ENCODE measurements at places on chromosomes 4 and X.

DNA sequence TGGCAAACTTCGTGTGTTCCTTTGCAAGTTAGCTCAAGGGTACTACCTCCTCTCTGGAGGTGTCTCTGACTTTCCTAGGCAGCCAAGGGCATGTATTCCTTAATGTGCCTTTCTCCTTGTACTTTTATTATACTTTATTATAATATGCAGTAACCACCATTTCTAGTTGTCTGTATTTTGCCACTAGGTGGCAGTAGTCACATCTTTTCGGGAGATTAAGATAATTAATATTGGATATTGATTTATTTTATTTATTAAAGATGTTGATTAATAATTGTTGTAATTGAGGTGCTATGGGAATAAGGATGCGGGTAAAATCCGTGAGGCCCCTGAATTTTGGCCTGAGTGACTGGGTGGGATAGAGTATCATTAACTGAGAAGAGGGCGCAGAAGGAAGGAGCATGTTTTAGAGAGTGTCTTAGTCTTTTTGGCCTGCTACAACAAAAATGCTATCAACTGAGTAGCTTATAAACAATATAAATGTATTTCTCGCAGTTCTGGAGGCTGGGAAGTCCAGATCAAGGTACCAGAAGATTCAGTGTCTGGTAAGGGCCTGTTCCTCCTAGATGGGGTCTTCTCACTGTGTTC, 153.3 kb downstream of the TMEM164 start:
- DNase-seq, result no peak

- no peak for DNase-seq
These were observed 94.3 kb downstream of the HPRT1 start for GRCh38 chrX:134554291-134554690.

GRCh38 chr4:172708184-172708583, 460.4 kb upstream of the GALNT7 start:
- DNase-seq, result no peak

DNA sequence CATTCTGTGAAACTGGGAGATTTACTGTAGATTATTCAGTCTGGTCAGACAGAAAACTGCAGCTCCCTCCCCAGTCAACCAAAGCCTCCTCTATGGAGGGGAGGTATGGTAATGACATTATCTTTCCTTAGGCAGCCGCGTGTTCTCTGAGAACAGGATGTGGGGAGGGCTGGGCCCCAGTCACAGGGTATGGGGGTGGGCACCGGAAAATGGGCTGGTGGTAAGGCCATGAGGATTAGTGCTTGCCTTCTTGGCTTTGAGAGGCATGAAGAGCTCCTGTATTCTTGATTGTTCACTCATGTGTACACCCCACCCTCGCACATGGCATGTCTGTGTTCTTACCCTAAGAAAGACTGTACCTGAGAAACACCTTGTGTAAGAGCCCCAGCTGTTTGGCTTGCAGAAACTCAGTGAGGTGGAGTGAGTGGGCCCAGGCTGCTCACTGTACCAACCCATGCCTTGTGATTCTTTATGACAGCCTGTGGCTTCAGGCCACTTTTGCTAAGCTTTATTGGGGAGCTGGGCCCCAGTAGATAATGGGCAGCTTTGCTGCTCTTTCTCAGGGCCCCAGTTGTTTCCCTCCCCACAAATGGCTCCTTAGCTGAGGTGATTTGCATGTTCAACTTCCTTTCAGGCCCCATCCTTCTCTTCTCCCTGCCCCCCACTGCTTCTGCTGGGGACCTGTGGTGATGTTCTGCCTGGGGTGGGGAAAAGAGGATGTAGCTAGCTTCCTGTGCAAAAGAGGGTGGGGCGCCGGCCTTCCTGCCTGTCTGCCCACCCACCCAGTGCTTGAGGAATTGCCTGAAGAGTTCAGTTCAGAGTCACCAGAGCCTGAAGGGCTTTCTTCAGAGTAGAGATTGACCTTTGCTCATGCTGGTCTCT, 30.7 kb downstream of the MSN start:
- DNase-seq, result no peak
